ENCODE measurements at places on chromosomes 1 and 21.

- no peak for DNase-seq
Measured at GRCh38 chr21:35100349-35100811, 51.3 kb upstream of the RUNX1 start.

GRCh38 chr1:195866781-195867222 lies 741.4 kb downstream of the KCNT2 start:
- DNase-seq, result no peak

DNA sequence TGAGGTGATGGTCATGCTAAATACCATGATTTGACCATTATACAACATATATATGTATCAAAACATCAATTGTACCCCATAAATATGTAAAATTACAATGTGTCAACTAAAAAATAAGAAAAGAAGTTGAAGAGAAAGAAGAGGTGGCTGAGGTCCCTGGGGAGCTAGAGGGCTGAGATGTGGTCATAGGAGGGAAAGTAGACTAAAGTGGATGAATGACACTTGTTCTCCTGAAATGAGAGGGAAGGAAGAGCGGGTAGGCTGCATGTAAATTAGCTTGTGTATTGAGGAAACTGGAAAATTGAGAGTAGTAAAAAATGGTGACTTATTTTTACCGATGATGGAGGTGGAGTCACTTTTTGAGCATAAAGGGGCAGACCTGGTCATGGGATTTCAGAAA lies 117.0 kb downstream of the ST6GALNAC3 start:
- DNase-seq, result no peak

- peak; percentile 69 for DNase-seq
Measured at GRCh38 chr1:47948126-47948525, 49.1 kb downstream of the TRABD2B start.

DNA sequence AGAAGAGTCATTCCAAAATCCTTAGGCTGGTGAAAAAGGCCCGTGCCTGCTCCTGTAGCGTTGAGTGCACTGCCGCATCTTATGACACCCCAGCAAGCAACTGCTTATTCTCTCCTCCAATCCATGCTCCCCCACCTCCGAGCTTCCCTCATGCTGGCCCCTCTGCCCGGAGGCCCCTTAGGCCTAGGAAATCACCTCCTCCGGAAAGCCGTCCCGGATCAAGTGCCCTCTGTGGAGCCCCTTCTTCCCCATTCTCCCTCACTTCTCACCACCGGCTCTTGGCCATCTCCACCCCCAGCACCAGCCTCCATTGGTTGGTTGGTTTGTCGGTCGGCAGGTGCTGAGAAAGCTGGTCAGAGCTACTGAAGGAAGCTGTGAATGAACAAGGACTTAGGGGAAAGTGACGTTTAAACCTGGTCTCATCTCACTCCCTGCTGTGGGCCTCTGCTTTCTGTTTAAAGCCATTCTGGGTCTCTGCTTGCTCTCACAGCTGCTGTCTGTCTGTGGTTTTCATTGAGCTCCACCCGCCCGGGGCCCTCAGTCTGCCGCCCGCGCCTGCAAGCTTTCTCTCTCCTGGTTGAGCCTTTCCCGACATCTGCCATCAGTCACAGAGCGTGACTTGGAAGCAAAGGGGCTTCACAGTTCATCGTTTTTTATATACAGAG lies 122.2 kb downstream of the KCNN3 start:
- no peak for DNase-seq

DNA sequence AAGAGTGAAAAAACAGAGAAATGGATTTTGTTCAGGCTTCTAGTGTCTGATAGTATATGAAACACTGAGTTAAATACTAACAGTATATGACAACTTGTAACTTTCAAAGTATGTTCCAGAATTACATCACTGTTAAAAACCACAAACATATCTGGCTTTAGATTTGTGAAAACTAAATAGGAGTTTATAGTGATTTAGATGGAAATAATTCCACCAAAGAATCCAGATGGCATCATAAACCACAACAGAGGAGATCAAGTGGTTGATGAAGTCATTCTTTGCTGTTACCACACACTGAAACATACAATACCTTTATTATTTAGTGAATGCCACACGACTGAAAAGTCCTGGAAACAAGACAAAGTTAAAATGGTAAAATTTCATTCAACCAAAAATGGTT lies 37.2 kb downstream of the ALG14 start:
- no peak for DNase-seq

DNA sequence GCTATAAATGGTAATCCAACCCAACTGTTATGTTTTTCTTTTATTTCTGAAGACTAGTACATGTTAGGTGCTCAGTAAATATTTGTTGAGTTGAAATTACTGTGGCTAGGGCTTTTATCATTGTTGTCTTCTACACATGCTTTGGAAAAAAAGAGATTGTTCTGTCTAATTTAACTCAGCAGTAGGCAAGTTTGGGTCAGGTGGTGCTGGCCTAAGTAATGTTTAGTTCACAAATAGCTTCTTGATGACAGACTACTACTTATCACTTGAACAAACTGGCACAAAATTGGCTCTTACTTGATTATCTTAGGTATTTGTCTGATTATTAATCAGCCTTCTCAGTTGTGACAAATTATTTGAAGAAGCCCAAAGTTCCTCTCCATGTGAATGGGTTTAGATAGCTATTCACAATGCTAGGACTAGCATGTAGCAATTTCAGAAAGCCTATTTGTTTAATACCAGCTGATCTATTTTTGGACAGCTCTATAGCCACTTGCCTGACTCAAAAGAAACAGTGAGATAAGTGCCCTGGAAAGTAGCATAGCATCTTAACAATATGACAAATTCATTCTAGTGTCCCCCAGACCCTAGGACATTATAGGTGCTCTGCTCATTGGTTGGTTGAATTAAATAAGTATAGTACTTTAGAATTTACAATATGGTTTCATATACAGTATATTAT lies 32.6 kb downstream of the TMEM200B start:
- DNase-seq, result no peak

- no peak for DNase-seq
Measured at GRCh38 chr1:180672105-180672504, 40.3 kb downstream of the XPR1 start.

DNA sequence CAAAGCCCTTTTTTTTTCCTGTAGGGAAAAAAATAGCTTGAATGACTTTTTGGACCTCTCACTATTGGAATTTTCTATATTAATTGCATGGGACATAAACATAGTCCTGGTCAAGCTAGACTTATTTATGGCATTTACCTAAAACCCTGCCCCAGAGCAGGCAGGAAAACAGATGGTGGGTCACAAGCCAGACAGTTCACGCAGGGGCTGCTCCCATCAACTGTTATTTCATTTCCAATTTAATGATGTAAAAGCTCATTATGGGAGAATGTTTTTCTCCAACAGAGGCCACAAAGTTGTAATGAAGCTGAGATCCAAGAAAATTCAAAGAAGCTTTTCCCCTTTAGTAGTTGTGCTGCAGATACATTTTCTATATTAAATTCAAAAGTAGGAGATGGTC lies 99.2 kb downstream of the SGIP1 start:
- no peak for DNase-seq

DNA sequence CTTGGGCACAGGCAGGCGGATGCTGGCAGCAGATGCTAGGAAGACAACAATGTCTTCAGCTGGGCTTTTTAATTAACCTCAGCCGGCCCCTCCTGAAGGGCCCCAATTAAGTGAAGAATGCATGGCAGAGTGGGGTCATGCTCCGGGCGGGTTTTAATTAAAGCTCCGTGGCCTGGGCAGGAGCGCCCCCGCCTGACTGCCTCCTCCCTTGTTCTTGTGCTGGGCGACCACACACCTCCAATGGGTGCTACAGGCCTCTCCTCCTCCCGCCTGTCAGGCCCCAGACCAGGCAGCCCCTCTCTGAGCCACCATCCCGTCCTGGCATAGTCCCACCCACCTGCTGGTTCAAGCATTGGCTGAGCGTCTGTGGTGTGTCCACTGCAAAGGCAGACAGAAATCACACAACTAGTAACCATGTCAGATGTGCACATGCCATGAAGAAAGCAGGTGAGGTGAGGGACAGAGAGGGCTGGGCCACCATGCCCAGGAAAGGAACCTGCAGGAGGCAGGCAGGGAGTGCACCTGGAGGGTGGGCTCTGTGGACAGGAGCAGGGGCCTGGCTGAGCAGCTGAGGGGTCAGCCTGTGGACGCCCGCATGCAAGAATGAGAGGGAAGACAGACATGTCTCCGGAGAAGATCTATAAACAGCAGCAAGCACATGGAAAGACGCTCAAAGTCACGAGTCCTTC lies 8.5 kb upstream of the ARF1 start:
- DNase-seq, result peak; percentile 36

- DNase-seq, result no peak
Measured at GRCh38 chr1:183135336-183135735, 50.7 kb upstream of the LAMC2 start.

DNA sequence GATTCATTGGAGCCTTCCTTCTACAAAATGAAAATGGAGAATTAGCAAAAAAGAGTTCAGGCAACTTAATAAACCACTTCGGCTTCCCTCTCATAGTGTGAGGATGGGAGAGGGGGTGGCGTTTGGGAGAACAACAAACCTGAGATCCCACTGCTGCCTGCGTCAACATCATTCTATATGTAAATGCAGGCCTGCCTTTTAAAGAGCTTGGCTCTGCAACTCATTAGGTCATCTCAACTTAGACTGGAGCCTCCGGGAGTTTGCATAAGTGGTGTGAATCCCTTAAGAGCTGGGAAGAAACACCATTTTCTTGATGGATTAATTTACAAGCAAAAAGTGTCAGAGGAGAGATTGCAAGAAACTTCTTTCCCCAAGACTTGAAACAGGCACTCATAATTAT lies 127.6 kb upstream of the DAB1 start:
- DNase-seq, result no peak

DNA sequence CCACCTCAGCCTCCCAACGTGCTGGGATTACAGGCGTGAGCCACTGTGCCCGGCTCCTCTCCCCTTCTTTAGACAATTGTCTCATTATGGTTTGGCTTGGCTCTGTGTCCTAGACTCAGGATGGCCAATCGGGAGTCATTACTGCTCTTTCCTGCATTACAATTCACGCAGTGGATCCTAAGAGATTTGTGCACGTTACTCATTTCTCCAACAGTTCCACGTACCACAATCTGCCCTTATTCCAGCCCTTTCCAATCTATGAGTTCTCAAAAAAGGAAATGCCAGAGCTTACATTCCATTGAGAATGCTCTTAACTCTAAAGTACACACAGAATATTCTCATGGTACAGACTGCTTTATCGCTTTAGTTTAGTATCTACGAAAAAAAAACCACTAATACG lies 357.0 kb downstream of the GPATCH2 start:
- DNase-seq, result no peak

GRCh38 chr1:155018617-155019348 lies 14.8 kb downstream of the DCST2 start:
- no peak for DNase-seq

DNA sequence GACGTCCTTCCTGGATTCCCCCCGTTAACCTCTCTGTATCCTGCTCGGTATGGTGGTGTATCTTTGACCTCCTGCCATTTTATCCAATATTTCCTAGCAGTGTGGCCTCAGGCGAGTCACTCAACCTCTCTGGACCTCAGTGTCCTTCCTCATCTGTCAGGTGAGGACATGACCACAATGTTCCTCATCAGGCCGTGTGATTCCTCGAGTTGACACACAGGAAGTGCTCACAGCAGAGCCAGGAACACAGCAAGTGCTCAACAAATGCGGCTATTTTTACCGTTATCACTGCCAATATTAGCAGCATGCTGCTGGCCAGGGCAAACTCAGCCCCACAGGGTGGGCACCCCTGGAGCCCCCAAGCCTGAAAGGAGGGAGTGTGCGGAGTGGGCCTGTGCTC lies 450.2 kb downstream of the KIF26B start:
- no peak for DNase-seq

DNA sequence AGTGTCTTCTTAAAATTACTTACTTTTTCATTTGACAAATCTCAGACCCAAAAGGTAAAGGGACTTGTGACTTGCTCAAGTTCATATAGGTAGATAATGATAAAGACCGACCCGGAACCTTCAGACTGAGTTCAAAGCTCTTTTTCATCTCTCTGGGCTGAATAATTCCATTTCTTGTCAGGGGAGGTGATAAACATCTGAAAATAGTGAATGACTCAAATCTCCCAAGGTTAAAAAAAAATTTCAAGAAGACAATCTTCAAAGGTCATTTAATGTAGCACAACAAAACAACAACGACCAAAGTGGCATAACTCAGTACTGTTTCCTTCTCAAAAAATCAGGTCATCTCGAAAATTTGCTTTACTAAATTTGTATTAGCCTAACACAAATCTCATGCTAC lies 20.6 kb downstream of the LUZP1 start:
- no peak for DNase-seq

GRCh38 chr21:45393021-45393420 lies 11.9 kb upstream of the COL18A1 start:
- DNase-seq, result no peak

- no peak for DNase-seq
Measured at GRCh38 chr1:2150801-2151200, 43.8 kb downstream of the FAAP20 start.

- DNase-seq, result no peak
Measured at GRCh38 chr21:34956416-34957316, 92.4 kb downstream of the RUNX1 start.

DNA sequence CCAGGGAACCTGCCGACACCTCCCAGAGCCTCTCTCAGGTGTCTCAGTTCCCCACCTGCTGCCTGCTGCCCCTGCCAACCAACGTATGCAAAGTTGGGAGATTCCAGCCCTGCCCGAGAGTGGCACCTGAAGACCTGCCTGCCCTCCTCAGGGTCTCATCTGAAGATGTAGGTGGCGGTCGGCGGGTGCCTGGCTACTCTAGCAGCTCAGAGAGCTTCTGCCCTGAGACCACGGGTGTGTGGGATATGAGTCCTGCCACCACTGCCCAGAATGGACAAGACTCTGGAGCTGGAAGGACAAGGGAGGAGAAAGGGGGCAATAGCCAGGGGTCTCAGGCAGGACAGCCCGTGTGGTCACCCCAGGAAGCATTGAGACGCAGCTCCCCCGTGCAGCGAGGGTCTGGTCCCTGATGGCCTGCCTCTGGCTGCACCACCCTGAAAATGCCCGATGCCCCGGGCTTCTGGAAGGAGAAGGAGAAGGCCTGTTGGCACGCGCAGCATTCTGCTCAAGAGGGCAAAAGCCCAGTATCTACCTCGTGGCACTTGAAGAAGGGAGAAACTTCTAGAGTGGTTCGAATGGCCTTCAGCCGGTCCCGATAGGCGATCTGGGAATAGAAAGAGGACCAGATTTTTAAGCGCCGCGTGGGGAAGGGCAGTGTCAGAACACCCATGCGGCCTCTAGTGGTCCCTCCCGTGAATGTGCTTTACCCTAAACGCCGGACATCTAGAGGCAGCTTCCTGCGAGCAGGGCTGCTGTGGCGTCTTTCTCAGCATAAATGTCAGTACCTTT lies 88.8 kb downstream of the STUM start:
- peak; percentile 29 for DNase-seq

DNA sequence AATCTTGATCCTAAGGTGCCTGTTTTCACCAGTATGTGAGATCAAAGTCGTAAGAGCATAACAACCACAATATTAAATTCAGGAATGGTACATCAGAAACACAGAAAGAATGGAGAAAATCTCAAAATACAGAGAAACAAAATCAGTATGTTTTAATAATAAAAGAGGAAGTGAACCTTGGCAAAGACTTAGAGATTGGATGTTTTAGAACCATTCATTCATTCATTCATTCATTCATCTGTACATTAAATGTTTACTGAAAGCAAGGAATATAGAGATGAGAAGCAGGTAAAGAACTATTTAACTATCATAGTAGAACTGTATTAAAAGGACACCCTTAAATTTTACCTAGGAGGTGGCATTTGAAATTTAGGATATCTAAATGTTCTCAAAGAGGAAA lies 55.7 kb downstream of the EDEM3 start:
- DNase-seq, result no peak

Data from Caco-2 (cell line).